ENCODE measurements at places on chromosomes 12 and 14.

DNA sequence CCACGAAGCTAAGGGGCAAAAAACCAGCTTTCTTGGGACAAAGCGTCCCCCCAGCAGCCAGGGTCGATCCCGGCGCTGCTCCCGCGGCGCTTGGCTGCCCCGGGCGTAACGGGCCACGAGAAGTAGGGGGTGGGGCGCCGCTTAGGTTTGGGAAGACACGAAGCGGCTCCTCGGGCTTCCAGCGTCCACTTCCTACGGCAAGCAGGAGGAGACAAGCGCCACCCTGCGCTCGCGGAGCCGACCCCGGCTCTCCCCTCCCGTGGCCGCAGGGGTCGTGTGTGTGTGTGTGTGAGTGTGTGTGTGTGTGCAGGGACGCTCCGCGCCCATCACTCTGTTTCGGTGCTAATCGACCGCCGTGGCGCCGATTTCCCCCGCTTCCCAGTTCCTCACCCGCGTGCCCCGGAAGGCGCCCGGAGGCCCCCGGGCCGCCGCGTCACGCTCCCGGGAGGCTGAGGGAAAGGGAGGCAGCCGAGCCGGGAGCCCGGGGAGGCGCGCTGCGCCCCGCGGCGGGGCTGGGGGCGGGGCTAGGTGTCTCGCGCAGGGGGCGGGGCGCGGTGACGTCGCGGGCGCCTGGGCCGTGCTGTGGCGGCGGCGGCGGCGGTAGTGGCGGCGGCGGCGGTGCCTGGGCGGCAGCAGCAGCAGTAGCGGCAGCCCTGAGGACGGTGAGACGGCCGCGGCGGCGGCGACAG lies at the start of gene ERC1:
Gene ERC1, plus strand, starts transcription at position 563 of the 689 bp plus-strand sequence. CDS start 36,681 bp downstream, outside the sequence.
- peak; percentile 29 for DNase-seq

DNA sequence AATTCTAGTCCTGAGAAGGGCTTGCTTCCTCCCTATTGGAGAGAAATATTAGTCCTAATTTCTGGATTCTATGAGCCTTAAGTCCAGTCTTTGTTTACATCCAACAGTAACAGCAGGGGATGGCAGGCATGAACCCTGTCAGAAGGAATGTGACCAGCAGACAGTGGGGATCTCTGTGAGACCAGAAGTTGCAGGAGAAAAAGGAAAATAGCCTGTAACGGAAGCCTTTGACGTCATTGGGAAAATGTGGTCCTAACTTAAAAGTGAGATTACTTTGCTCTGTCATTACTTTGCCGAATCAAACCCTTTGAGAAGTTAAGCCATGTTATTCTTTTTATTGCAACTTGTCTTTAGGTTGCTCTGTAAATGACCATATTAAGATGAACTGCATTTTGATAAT lies 218.2 kb upstream of the PRICKLE1 start:
- DNase-seq: no peak

DNA sequence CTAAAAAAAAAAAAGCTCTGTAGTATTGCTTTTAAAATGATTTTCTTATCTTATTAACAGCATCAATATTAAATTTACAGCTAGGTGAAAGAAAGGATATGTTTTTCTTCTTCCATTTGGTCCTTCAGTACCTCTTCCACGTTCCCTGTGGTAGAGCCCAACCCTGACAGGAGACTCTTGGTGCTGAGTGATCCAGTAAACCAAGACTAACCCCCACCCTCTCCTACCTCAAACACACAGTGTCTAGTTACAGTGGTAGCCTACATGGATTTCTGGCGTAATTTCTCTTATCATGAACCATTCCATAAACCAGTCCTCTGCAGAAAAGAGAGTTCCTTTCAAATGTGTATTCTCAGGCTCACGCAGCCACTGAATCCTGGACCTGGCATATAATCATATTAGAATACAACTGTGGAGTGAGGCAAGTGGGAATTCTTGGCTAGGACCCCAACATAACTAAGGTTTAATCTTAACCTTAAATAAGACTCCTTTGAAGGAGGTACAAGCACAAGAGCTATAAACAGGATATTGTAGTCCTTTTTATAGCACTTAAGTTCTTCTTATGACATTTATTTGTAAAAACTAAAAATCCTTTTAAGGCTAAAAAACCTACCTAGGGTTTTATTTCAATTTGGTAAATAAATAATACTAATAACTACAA lies 27.1 kb downstream of the TXNRD1 start:
- DNase-seq: no peak

DNA sequence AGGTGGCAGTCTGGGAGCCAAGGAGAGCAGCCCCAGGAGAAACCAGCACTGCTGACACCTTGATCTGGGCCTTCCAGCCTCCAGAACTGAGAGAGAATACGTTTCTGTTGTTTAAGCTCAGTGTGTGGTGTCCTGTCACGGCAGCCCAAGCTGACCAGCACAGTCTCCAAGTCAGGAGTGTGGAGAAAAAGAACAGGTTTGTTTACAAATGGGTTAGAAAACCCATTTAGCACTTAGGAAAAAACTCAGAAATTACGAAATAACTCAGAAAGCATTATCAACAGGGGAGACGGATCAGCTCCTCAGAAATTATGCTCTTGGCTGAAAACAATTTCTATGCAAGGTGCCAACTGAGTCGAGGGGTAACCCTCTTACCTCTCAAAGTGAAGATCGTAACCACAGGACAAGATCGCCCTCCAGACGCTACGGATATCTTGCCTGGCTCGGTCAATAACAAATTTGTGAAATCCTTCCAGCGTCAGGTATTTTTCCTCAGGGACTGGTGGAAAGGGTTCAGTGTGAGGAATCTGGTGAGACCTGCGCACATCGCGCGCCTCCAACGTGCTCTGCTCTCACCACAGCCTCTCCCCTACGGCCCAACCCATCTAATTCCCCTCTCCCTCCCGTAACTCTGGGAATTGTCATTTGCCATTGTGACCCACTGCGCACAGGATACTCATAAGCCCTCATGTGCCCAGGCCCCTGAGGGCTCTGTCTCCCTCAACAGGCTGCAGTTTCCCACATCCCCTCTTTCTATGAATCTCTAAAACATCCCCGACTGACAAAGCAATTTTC lies 50.2 kb downstream of the TRAFD1 start:
- DNase-seq: no peak

- no peak for DNase-seq
Measured at GRCh38 chr12:54954801-54955200, 29.8 kb downstream of the TESPA1 start.

DNA sequence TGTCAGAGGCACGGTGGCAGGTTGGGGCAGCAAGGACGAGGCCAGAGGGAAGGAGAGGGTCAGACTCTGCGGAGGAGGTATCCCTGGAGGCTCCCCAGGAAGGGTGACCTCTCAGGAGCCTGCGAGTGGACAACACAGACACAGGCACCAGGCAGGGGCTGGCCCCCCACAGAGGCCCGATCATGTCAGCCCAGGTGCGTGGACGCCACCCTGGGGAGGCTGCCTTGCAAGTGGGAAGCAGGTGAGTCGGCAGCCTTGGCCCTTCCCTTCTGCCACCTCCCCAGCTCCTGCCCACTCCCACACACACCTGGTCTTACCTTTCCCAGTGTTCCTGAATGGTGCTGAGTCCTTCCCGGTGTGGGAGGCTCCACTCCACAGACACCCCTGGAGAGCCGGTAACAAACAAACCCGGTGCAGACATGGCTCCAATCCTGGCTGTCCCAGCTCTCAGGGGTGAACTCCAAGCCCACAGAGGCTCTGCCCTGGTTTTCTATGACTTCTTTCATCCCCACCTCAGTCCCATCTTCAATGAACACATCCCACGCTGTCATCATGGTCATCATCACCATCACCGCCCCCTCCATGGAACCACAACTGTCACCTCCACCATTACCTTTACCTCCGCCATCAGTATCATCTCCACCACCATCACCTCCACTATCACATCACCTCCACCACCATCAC lies 5.2 kb downstream of the ZBTB42 start:
- DNase-seq: no peak

DNA sequence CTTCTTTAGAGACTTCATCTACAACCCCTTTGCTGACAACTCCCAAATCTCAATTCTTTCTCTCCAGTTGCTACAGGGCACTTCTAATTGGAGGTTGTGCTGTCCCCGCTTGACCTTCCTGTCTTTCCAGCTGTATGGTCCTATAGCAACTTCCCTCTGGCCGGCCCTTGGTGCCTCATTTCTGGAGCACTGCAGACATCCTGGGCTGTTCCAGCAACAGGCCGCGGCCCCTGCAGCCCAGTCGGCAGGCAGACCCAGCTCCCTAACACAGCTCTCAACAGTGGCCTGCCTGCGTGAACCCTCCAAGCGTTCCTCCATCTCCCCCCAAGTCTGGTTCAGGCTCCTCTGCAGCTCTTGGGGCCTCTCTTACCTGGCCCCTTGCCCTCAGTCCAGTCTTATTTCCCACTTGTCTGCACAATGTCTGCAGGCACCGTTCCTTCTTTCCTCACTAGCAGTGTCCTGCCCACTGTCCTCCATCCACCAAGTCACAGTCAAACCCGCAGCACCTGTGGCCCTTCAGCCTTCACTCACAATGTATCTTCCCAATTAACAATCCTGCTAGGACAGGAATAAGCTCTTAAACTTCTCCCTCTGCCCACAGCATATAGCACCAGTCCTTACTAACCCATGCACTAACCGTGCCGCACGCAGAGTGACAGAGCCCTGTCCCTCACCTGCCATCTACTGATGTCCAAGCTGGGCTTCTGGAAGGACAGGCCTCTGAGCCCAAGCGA lies 1.6 kb upstream of the EML1 start:
- DNase-seq: no peak

DNA sequence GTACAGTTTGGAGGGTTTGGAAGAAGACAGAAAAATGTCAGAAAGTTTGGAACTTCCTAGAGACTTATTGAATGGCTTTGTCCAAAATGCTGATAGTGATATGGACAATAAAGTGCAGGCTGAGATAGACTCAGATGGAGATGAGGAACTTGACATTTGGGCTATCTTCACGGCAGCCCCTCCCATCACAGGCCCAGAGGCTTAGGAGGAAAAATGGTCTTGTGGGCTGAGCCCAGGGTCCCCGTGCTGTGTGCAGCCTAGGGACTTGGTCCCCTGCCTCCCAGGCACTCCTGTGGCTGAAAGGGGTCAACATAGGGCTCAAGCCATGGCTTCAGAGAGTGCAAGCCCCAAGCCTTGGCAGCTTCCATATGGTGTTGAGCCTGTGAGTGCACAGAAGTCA lies 79.0 kb downstream of the CMAS start:
- DNase-seq: no peak

DNA sequence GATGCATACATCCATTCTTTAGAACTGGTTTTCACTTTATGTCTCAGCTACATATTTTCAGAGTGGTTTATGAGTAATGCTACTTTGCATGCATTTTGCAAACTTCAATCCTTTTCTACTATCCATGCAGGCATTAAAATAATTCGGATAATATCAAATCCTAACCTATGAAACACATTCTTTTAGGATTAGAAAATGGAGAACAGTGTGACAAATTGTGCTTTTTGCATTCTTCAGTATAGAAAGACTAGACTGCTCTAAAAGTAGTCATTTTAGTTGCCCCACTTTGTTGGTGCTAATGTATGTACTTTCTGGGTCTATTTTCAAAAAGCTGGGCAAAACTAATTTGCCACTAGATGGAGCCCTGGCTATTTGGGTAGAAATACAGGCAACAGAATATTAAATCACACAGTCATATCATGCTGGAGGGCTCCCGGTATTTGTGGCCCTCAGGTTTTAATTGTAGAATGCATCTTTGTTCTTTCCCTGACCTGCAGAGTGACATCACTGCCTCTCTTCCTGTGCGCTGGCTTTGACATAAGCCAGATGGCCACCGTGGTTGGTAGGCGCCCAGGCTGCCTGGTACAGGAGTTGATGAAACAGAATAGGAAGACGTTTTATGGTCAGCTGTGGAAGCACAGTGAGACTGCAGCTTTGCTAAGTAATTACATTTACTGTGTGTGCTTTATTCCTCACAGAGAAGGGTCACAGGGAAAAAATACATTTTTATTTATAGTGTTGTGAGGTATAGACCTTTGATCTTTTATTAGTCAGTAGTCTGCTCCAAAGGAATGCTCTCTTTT lies 28.1 kb downstream of the MSRB3 start:
- DNase-seq: no peak

DNA sequence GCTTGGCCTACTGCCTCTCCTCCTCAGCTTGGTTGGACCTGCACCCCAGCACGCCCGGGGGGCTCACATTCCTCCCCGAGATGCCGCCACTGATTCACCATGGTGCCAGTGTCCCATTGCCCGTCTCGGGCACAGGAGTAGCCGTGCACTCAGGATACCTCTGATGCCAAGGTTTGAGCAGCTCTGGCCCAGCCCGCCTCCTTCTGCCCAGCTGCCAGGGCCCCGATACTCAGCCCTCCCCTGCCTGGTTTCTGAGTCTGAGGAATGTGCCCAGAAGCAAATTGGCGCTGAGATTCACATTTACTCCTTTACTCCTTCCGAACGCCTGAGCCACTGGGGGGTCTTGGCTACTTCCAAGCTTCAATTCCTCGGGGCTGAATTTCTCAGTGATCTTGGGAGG lies 63.5 kb downstream of the NINJ2 start:
- DNase-seq: no peak

Measured in esophagus squamous epithelium (tissue), 5 donors.